Nephron progenitor cell (in vitro differentiated cells): ENCODE measurements at places on chromosomes 4 and X.
A peak's percentile ranks its signal among the peaks of the same experiment; 100 is the strongest.

- no peak for DNase-seq
Measured at GRCh38 chr4:125091101-125091500, 223.7 kb upstream of the FAT4 start.

GRCh38 chr4:84870398-84871163 lies 95.9 kb downstream of the WDFY3 start:
- no peak for DNase-seq

DNA sequence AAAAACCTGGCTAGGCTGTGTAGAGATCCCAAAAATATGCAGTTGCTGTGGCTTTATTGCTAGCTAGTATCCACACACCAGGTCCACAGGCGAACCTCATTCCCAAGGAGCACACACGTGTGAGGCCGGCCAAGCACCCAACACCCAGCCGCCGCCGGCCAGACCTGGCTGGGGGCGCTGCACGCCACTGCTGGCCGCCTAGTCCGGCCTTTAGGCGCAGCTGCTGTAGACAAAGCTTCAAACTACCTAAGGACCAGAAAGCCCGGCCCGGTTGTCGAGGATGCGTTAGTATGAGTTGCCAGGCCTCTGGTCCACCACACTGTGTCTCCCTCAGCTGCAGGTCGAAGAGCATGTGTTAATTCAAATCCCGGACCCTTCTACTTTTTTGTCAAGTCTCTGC lies 3.1 kb downstream of the POU3F4 start:
- DNase-seq, result peak; percentile 20

- no peak for DNase-seq
Measured at GRCh38 chr4:146638333-146638785, 334 bp upstream of the POU4F2 start.

GRCh38 chr4:56976837-56977320 lies 527 bp downstream of the NOA1 start:
- DNase-seq, result peak; percentile 55

DNA sequence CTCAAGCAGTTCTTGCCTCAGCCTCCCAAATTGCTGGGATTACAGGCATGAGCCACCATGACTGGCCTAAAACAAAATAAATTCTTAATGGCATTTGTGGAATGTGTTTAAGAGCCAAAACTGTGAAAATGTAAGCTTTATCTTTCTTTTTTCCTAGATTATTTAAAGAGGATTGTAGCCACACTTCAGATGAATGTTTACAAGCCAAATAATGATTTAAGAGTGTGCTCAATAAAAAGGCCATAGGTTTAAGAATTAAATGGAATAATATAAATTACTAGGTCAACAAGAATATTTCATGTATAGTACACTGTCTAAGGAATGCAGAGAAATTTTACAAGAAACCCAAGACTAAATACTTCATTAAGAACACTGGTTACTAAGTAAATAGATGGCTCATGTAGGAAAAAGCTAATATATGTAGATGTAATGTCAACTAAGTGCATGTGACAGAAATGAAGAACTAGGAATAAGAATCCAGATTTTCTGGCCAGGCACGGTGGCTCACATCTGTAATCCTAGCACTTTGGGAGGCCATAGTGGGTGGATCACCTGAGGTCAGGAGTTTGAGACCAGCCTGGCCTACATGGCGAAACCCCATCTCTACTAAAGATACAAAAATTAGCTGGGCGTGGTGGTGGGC lies 21.3 kb upstream of the UGDH start:
- DNase-seq, result no peak

DNA sequence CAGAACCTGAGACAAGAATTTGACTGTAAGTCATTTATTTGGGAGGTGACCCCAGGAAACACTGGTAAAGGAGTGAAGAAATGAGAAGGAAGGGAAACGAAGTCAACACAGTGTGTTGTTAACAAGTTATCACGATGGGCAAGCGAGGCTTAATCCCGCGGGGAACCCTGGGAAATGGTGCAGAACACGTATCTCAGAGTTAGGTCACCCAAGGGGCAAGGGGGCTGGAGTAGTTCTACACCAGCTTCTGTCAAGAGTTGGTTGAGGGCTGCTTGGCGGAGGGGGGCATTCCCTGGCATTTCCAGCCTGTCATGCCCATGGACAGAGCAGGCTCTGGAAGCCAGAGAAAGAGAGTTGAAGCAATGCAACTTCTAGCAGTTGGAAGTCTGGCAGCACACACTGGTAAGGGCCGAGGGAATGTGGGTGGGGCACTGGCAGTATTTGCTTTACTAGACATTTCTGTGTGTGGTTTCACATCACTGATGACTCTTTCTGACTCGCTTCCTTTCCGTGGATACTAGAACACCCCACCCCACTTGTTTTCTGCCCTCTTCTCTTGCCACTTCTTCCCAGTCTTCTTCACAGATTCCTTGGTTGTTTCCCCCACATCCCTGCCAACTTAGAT lies 52.2 kb upstream of the ADGRG2 start:
- no peak for DNase-seq

GRCh38 chr4:110109455-110109854 lies 89.0 kb downstream of the ELOVL6 start:
- no peak for DNase-seq

DNA sequence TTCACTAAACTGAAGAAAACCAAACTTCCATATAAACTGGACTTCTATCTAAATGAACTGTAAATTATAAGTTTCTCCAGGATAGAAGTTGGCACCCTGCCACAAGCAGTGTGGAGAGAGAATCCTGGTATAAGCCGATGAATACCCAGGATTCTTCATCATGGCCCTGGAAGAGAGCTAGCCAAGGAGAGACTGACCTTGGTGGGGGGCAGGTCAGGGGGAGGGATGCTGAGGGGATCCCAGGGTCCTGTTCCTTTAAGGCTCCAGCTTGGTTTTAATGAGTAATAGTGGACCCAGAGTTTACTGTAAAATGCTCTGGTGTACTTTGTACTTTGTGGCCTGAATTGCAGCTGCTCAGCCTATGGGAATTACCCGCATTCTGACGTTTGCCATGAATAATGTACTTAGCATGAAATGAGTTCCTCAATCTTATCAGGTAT lies 16.9 kb downstream of the RASSF6 start:
- no peak for DNase-seq

DNA sequence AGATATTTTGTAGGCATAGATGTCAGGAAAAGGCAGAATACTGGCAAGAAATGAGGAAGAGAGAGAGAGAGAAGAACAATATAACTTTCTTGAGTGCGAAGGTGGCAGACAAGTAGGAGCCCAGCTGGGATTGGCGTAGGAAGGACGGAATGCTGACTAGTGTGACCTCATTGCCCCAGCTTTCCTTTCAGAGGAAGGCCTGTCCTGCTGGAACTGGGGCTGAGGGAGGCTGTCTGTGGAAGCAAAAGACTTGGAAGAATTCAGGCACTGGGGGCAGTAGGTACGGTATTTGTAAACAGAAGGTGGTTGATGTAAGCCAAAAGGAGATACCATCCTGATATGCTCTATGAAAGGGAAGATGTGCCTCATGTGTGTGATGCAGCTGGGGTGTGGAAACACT lies 818.4 kb downstream of the ADGRL3 start:
- no peak for DNase-seq

GRCh38 chr4:91826186-91826585 lies 477.6 kb upstream of the GRID2 start:
- DNase-seq, result no peak

- no peak for DNase-seq
Measured at GRCh38 chr4:159735281-159736207, 632.7 kb downstream of the RAPGEF2 start.

DNA sequence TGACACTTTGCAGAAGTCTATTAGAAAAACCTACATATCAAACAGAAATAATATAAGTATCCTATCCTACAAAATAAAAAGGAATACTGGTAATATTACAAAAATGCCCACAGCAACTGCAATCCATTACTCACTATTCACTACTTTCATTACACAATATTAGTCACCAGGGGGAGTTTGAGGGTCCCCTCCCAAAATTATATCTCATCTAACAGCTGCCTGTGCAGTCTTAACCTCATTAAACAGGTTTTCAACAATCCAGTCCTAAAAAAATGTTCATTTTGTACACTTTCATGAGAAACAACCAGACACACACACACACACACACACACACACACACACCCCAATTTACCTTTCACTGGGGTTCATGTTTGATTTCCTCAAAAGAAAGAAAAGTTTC lies 2.9 kb downstream of the CLOCK start:
- DNase-seq, result no peak

DNA sequence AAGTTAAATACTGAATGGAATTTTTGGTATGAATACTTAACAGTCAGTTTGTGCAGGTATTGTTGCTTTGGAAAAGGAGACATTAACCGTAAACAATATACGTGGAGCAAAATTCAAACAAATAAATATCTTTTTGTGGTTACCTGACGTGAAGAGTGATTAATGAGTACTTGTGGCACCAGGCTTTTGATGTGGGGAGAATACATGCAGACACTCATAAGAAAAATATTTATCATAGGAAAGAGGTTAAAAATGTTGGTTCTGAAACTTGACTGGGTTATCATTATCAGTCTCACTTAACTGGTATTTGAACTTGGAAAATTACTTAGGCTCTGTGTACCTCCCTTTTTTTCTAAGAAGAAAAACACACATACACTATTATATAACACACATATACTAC lies 136.4 kb upstream of the NDST4 start:
- DNase-seq, result no peak

GRCh38 chr4:4425119-4425690 lies 38.3 kb downstream of the NSG1 start:
- DNase-seq, result no peak

DNA sequence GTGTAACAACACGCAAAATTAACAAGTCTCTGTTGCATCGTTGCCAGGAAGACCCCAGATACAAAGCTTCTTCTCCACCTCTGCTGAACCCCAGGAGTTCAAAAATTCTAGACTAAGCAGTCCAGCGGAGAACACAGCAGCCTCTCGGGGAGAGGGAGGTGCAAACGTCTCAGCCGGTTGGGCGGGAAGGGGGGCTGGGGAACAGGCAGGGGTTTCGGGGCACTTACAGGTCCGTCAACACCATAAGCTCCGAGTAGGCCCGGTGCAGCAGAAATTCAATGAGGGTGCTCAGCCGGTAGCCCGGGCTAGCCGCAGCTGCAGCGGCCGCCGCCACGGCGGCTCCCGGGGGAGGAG lies 394 bp downstream of the MED14 start:
- no peak for DNase-seq

DNA sequence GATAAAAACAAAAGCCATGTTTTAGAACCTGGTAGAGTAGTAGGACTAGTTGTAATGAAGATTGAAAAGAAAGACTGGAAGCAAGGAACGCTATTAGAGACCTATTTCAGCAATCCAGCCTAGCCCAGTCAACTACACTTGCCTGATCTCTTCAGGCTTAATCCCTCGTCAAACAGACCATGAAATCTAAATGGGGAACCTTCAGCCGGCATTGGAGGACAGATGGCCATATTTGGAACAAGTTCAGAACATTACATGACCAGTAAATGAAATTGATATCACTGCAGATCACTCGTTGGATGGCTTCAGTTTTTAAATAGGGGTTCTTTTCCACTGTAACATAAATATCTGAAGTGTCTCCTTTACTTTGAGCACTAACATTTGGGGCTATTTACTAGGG lies 84.8 kb upstream of the WDR44 start:
- DNase-seq, result no peak

- no peak for DNase-seq
Measured at GRCh38 chr4:139522457-139522856, 33.6 kb downstream of the SETD7 start.

DNA sequence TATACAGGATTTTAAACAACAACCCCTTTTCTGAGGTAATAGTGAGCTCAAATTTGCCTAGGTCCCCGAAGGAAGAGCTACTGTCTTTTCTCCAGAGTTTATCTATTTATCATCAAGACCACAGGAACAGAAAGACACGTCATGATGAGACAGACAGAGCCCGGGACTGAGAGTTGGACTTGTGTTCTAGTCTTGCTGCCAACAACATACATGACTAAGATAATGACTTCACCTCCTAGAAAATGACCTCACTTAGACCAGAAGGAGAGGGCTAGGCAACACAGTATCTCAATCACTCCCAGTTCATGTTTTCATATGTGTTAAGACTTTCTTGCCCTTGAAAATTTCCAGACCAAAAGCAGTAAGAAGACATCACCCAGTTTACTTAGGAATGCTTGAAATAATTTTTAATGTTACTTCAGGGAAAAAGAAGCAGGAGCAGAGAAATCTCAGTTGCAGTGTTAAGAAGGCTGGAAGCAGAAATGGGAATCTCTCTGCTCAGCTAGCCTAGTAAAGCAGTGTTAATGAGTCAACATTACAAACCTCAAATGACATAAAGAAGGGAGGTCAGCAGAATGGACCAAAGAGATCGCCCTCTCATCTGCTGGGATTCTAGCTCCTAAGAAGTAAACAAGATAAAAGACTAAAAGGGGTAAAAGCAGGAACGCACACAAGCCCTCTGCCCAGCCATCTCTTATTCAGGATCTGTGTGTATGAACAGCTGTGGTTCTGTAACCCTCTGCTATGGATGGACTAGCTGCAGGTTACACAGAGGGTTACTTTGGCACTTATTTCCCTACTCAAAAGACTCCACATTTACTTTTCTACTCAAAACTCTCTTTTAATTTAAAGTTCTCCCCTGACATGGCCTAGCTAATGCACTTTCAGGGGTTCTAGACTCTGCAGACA lies 24.8 kb downstream of the PDGFC start:
- no peak for DNase-seq

GRCh38 chrX:133523526-133523925 lies 108.2 kb upstream of the GPC4 start:
- no peak for DNase-seq

GRCh38 chr4:79358438-79358837 lies 32.6 kb upstream of the NAA11 start:
- DNase-seq, result no peak

- DNase-seq, result no peak
Measured at GRCh38 chr4:77905651-77906263, 43.1 kb downstream of the MRPL1 start.
